Camera-type eye (tissue), 1 donor: ENCODE measurements at places on chromosomes 1 and 21. TPM values are rescaled to one million over a fixed set of nuclear protein-coding genes. Genes with fewer than 3 reads are reported as not detected.

Gene TNNT2
- total RNA-seq, result 10.0 TPM

Gene STIL
- total RNA-seq, result 7.1 TPM

Gene PGBD5
- 11.3 TPM for total RNA-seq

Gene TMEM54
- total RNA-seq, result 10.6 TPM

Gene OR2M5
- not detected for total RNA-seq

Gene ZNF669
- total RNA-seq, result 14.3 TPM

Gene SMCP
- total RNA-seq, result not detected

Gene CELA2A
- not detected for total RNA-seq

Gene TBX15
- total RNA-seq, result 18.6 TPM

Gene BCAS2
- total RNA-seq, result 55.1 TPM

Gene SPRR2A
- not detected for total RNA-seq
